ENCODE measurements at places on chromosomes 3 and 15.

- peak within 1 kb of the TSS; percentile 68 for H3K27ac ChIP-seq
- H3K4me1 ChIP-seq = peaks cover 47% of the 10 kb centered on the region
- H3K36me3 ChIP-seq = peaks cover 22% of the 10 kb centered on the region
- peak within 1 kb of the TSS; percentile 72 for H3K4me3 ChIP-seq
- H3K27me3 ChIP-seq = no peaks in the 10 kb centered on the region
These were observed at the start of gene TM4SF1 for GRCh38 chr3:149377408-149378364. TM4SF1 (minus strand) TSS chr3:149377649; CDS start chr3:149377547, 102 bp downstream.

DNA sequence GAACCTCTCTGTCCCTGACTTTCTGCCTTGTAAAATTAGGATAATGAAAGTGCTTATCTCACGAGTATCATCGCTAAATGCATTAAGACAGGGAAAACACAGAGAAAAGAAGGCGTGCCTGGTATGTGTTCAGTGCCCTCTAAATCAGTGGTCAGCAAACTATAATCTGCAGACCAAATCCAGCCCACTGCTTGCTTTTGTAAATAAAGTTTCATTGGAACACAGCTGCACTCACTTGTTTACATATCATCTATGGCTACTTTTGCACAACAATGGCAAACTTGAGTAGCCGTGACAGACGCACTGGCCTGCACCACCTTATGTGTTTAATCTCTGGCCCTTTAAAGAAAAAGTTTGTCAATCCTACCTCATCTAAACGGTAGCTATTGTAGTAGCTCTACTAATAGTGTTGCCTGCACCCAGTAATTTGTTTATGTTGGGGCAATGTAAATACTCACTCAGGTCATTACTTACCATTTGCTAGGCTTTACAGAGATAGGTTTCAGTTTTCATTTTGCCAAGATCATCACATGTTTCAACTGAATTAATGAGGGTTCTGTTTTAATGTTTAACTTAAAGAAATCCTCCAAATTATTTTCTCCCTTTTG lies 229.4 kb downstream of the FEZF2 start:
- no peak for DNase-seq
- H3K27me3 ChIP-seq = no peaks in the 10 kb centered on the region
- no peak overlapping the region for H3K4me3 ChIP-seq
- H3K36me3 ChIP-seq = peaks cover 30% of the 10 kb centered on the region
- peak overlapping the region; percentile 39 for H3K27ac ChIP-seq

DNA sequence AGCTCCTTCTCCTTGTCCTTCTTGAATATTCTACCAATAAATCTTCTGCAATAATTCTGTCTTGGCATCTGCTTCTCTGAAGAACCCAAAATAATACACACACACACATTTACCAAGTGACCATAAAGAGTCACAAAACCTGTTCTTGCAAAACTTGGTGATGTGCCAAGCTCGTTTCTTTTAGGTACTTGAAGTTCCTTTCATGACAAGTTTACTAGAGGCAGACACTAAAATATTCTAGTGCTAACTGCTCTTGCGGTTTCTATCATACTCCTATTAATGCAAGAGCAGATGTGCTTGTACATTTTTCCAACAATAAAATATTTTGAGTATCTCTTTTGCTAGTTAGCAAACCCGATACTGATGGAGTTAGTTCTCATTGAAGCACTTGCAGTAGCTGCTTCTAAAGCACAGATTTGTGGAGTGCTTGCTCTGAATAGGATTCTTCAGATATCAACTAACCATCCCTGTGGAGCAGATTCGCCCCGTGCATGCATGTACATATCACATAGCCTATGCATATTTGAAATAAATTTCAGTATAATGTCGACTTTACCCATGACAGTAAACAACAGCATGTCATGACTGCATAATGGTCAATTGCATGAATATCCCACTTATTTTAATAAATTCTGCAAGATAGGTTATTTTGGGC lies 23.2 kb downstream of the HHLA2 start:
- no peaks in the 10 kb centered on the region for H3K27me3 ChIP-seq
- H3K4me3 ChIP-seq = no peak overlapping the region
- H3K27ac ChIP-seq = peak overlapping the region; percentile 16

- H3K4me3 ChIP-seq = no peak overlapping the region
- H3K27me3 ChIP-seq = peaks cover 24% of the 10 kb centered on the region
- peaks cover 15% of the 10 kb centered on the region for H3K4me1 ChIP-seq
- no peaks in the 10 kb centered on the region for H3K36me3 ChIP-seq
- no peak for DNase-seq
These were observed 82.4 kb upstream of the VGLL4 start for GRCh38 chr3:11726146-11726545.

GRCh38 chr3:100465892-100466777 lies 26.3 kb upstream of the TMEM45A start:
- H3K4me3 ChIP-seq = no peak overlapping the region
- H3K36me3 ChIP-seq = no peaks in the 10 kb centered on the region
- no peak overlapping the region for H3K27ac ChIP-seq

DNA sequence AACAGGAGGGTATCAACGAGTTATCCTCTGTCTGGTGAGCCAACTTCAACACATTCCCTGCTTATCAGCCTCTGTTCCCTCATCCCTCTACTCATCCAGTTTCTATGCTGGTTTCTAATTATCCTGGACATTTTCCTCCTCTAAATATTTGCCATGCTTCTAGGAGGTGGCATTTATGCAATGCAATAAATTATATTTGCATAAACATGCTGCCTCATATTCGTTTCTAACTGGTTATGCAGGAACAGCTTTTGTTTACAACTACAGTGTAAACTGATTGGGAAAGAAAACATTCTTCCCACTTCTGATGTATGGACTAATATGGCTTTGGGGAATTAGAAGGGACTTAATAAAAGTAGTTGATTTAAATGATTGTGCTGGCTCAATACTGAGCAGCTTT lies 122.3 kb downstream of the TFG start:
- no peak for DNase-seq
- no peaks in the 10 kb centered on the region for H3K27me3 ChIP-seq
- H3K4me3 ChIP-seq = no peak overlapping the region

GRCh38 chr15:50840520-50840919 lies 68.0 kb upstream of the AP4E1 start:
- H3K4me1 ChIP-seq = no peaks in the 10 kb centered on the region
- no peak overlapping the region for H3K4me3 ChIP-seq
- H3K27me3 ChIP-seq = no peaks in the 10 kb centered on the region
- H3K27ac ChIP-seq = no peak overlapping the region
- DNase-seq = no peak
- no peaks in the 10 kb centered on the region for H3K36me3 ChIP-seq

- no peak overlapping the region for H3K27ac ChIP-seq
- H3K27me3 ChIP-seq = peaks cover 84% of the 10 kb centered on the region
- H3K36me3 ChIP-seq = no peaks in the 10 kb centered on the region
- no peak for DNase-seq
These were observed 22.6 kb upstream of the SATB1 start for GRCh38 chr3:18447720-18448119.

GRCh38 chr3:2923390-2923789 lies 186.8 kb downstream of the IL5RA start:
- DNase-seq = peak; percentile 35
- H3K27ac ChIP-seq = no peak overlapping the region
- H3K4me3 ChIP-seq = no peak overlapping the region
- no peaks in the 10 kb centered on the region for H3K36me3 ChIP-seq

DNA sequence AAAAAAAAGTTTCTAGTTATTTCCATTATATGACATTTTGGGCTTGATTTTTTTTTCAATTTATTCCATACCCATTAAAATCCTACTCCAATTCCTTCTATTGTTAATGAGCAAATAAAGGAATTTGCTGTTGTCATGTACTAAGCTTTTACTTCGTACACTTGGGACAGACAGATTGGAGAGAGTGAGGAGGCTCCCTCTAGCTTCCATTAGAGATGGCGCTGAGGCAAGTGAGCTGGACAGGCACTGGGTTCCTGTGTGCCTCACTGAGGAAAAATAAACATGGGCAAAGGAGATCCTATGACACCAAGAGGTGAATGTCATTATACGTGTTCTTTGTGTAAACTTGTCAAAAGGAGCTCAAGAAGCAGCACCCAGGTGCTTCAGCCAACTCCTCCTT lies 441.1 kb upstream of the MDFIC2 start:
- H3K4me1 ChIP-seq = peaks cover 11% of the 10 kb centered on the region
- H3K36me3 ChIP-seq = no peaks in the 10 kb centered on the region
- H3K27me3 ChIP-seq = peaks cover 60% of the 10 kb centered on the region
- no peak overlapping the region for H3K27ac ChIP-seq
- no peak overlapping the region for H3K4me3 ChIP-seq

DNA sequence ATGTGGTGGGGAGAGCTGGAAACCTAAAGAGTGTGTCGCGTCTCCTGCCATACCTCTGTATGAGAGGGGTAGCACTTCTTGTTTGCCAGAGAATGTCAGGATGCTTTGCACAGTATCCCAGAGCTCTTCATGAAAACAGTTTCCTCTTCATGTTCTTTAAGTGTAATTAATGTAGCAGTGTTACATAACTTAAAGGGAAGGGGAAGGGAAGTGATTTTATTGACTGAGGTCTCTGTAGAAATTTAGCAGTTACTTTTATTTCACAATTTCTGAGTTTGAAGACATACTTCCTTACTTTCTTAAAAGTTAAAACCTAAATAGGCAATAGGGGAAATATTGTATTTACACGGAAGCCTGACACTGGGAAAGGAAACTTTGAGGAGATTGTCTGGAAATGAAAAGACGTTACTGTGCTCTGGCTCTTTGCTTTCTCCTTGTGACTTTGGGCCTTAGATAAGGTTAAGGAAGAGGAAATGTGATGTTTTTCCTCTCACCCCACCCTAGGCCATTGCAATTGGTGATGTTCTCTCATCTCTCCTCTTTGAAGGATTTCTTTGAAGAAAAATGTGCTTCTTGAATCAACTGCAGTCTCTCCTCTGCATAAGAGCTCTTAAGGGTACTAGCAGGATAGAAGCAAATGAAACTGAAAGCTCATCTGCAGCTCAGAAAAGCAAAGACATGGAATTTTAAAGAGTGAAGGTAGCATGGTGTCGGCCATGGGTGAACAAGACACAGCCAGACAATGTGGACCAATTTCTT lies 6.0 kb downstream of the NXPE3 start:
- H3K4me1 ChIP-seq = peaks cover 5% of the 10 kb centered on the region
- peaks cover 23% of the 10 kb centered on the region for H3K36me3 ChIP-seq
- no peak overlapping the region for H3K27ac ChIP-seq
- no peaks in the 10 kb centered on the region for H3K27me3 ChIP-seq

Measured in MCF 10A (cell line).